ENCODE measurements at places on chromosomes 2 and 18.

GRCh38 chr2:159077869-159078268 lies 109.4 kb downstream of the TANC1 start:
- no peak for DNase-seq

DNA sequence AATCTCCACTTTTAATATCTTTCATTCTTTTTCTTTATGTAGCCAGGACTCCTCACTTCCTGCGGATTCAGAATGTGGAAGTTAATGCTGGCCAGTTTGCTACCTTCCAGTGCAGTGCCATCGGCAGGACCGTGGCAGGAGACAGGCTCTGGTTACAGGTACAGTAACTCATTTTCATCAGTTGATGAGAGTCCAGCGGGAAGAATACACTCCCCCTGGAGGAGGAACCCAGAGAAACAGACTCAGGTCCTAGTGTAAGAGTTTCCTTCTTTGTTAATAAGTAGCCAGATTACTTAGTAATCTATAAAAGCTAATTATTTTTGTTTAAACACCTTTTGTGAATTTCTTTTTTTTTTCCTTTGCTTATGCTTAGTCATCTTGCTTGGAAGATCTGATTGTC lies 359.4 kb downstream of the PTPRM start:
- DNase-seq: no peak

DNA sequence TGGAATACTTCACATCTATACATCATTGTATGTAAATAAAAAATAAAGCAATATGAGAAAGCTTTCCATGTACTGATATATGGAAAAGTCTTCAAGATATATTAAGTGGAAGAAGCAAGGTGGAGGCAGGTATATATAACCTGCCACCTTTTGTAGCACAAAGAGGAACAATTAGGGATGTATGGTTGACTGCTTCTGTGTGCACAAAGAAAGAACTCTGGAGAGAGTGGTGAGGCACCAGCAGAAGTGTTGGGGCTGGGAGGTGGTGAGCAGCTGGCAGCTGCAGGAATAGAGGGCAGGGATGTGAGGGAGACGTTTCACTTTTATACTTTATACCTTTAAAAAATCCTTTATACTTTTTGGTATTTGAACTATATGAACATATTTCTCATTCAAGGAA lies 26.1 kb downstream of the KIF5C start:
- no peak for DNase-seq

DNA sequence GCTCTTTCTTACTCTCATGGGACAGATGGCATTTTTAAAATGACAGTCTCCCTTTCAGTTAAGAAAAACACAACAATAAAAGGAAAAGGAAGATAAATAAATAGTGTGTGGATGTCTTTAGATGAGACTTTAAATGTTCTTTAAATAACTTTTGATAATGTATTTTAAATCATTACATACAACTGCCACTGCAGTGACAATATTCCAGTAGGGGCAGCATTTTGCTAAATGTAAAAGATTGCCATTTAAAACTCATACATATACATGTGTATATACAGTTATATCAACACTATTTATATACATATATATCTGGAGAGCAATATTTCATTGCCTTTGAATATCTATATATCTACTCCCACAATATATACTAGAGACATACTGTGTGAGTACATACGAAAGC lies 90.7 kb downstream of the INO80D start:
- no peak for DNase-seq

DNA sequence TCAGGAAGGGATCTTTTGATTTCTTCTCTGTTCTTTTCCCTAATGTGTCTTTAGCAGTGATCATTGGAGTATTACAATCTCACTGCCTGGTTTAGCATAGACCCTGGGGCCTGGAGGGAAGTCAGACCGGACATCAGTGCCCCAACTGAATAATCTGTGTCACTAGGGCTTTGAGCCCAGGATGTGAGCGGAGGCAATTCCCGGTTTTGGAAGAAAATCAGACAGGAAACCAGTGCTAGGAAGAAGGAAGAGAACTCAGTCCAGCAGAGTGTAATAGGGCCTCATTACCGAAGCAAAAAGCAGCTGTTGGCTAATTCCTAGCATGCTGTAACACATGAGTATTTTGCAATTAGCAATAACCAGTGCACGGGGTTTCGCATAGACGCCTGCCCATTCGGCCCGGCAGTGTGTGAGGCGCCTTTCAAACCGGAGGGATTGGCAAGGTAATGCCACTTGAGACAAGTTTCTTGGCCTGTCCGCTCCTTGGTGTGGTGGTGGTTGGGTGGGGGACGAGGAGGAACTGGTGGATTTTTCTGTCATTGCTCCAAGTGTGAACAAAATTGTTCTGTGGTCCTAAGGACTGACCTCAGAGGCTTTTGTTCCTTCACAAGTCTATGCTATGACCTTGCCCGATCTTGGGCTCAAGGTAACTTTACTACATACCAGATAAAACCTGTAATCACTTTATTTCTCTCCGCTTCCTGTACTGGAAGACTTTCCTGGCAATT lies 2.8 kb downstream of the FOSL2 start:
- DNase-seq: no peak

GRCh38 chr18:3340682-3341097 lies 78.8 kb downstream of the MYL12B start:
- no peak for DNase-seq

DNA sequence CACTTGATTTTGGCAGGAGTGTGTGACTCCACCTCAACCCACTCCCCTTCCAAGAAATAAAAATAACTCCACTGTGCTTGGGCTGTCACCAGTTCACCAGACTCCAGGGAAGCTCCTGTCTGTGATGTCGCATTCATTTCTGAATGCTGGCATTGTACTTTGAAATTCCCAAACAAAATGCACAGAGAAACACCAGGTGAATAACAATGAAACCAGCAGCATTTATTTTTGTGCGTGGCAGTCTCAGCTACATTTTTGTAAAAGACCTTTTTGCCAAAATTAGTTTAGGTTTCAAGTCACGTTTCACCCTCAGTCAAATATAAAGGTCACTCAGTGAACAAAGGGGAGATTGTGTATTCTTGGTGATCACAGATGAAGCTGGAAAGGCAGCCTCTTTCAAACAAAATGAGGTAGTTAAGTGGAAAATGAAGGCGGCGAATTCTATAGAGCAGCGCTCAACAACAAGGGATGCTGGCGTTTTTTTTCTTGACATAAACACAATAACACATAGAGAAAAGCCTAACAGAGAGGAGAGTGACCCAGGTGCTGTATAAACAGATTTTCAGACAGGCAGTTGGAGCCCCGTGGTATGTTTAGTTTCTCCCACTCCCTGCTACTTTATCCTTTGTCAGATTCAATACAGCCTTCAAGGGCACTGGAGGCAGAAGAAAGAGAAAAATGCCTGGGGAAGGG lies 210.3 kb upstream of the GCFC2 start:
- DNase-seq: no peak

DNA sequence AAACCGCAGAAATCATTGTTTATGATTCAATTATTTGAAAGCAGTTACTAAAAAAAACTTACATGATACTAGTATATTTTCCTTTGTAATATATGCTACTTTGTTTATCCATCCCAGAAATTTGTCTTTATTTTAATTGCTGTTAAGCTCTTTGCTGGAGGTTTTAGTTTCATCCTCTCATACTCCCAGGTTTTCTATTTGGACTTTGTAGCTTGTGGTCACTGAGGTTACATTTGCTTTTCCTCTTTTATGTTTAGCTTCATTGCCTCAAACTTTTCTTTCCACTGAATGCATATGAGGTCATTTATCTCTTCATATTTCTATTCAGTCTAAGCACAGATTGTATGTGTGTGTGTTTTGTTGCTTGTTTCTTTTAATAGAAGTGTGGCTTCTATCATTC lies 89.9 kb downstream of the ERBB4 start:
- DNase-seq: no peak

DNA sequence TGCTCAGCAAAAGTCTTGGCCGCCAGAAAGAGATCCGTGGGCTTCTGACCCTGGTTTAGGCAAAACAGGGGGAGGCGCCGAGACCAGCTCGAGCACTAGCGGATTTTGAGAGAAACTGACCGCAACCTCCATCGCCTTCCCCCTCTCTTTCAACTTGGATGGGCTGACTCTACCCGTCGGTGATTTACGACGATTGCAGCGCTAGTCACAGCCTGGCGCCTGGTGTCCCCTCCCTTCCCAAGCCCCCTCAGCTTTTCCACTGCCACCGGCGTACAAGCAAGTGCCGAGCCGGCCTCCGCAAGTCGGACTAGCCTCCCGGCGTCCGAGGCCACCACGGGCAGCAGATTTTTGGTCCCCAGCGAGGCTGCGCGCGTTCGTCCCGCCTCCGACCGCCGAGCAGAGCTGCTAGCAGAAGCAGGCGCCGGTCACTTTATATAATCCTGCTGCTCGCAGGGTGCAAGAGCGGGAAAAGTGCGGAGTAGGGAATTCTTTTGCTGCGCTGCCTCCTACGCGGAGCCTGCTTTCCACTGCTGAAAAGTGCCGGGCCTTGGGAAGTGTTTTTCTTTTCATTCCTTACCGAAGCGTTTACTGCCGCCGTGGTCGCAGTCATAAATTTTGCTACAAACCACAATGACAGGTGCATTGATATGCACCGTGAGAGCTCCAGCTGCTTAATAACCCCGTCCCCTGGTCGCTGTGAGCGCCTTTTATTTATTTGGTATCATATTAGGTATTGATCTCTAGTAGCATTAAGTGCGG lies 7.7 kb downstream of the HOXD3 start:
- DNase-seq: no peak

- DNase-seq: no peak
Measured at GRCh38 chr2:235268535-235268934, 225.3 kb upstream of the AGAP1 start.

DNA sequence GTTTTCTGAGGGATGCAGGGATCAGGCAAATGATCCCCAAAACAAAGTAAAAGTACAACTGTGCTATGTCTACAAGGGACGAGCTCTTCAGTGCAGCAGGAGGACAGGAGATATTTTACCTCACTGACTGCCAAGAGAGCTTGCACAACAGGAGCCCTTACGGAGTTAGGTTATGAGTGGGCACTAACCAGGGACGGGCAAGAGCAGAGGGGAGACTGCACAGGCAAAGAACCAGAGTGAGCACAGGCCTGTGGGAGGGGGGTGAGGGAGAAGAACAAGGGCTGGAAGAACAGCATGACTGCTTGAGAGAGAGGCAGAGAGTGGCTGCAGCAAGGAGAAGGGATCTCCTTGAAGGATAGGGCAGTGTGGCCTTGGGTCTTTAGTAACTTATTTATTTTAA lies 101.1 kb upstream of the PID1 start:
- DNase-seq: no peak

- DNase-seq: no peak
Measured at GRCh38 chr18:35746826-35747339, 165.3 kb downstream of the GALNT1 start.

- no peak for DNase-seq
Measured at GRCh38 chr2:230000118-230000841, 68.4 kb downstream of the SLC16A14 start.

DNA sequence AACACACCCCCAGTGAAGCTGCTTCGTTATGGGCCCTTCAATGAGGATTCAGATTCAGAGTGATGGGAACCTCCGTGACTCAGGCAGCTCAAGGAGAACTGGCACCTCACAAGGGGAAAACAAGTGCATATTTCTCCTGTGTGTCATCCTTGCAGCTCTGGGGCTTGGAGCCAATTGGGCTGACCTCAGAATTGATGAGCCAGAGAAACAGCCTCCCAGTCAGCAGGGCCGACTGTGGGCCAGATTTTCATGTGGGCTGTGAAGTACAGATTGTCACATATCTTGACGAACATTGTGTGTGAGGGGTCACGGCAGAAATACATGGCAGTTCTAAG lies 189.6 kb upstream of the SP5 start:
- DNase-seq: no peak

- no peak for DNase-seq
Measured at GRCh38 chr18:67766930-67767329, 250.4 kb upstream of the DSEL start.

GRCh38 chr2:181526014-181526413 lies 68.8 kb downstream of the ITGA4 start:
- no peak for DNase-seq

GRCh38 chr18:9337873-9338272 lies 3.3 kb downstream of the TWSG1 start:
- no peak for DNase-seq

- no peak for DNase-seq
Measured at GRCh38 chr2:84653302-84653701, 137.0 kb downstream of the DNAH6 start.

DNA sequence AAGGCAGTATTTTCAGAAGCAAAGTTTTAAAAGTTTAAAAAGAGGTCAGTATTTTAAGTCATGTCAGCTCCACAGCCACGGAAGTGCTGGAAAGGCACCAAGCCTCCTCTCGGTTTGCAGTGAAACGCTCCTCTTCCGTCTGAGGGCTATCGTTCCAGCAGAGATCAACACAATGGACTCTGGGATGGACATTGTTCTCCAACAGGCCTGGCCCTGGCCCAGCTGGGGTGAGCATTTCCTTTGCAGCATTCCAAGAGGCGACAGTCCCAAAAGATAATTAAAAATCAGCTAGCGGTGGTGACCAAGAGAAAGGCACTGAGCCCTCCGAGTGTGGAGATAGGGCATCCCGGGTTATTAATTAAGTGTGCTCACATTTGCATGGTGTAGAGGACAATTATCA lies 95.9 kb upstream of the LCLAT1 start:
- no peak for DNase-seq

GRCh38 chr2:176826984-176827668 lies 385.5 kb upstream of the HNRNPA3 start:
- DNase-seq: peak; percentile 52

- DNase-seq: no peak
Measured at GRCh38 chr2:69226903-69227302, 160.1 kb downstream of the GFPT1 start.

- DNase-seq: no peak
Measured at GRCh38 chr18:40013001-40013609, 1941.9 kb upstream of the PIK3C3 start.

DNA sequence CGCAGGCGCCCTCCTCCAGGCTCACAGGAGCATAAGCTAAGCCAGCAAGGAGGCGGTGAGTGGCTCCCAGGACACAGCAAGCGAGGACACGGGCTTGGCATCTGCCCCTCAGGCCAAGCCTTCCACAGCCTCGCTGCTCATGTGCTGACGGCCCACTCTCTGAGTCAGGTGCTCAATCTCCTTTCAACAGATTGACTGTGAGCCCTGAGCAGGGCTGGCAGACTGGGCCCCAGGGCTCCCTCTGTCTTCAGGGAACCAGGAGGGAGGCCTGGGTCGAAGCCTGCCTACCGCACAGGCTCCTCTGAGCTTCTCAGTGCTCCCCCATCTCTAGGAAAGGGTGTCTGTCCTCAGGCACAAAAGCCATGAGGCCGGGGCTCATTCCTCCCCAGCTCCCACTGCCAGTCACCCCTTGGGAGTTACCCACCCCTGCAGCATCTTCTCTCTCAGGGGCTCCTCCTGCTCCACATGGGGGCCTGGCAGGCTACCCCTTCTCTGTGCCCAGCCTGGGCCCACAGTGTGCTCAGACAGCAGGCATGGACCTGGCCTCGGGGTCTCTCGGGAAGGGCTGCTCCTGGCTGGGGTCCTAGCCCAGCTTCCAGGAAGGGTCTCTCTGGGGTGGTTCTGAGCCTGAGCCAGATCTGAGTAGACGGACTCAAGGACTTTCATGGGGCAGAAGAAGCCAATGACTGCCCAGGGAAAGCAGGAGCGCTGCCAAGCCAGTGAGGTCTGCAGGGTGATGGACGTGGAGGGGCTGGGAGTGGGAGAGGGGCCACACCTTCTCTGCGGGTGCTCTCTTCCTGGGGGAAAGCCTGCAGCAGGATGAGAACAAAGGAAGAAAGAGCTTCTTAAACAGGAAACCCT lies 138.0 kb upstream of the GPC1 start:
- DNase-seq: no peak
